Osteoblast (primary cell): ENCODE measurements at places on chromosomes 1 and 21. TPM values are rescaled to one million over a fixed set of nuclear protein-coding genes. Genes with fewer than 3 reads are reported as not detected.

DNA sequence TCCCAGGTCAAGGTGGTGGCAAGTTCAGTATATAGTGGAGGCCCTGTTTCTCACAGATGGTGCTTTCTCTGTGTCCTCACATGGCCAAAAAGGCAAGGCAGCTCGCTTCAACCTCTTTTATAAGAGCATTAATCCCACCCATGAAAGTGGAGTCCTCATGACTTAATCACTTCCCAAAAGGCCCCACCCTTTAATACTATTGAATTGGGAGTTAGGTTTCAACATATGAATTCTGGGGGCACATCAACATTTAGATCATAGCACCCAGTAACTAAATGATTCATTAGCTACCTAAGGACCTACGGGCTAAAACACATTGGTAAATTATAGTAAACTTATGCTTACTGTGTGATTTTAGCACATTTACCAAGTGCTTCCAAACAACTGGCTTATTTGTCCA is 317.9 kb downstream of the LTN1 start:
- no peak overlapping the region for H3K27ac ChIP-seq
- DNase-seq, result peak; percentile 25
- no peak overlapping the region for H3K4me3 ChIP-seq

GRCh38 chr1:60922304-60922703 is 160.1 kb upstream of the NFIA start:
- H3K4me1 ChIP-seq, result no peaks in the 10 kb centered on the region
- H3K36me3 ChIP-seq, result no peaks in the 10 kb centered on the region
- H3K4me3 ChIP-seq, result no peak overlapping the region
- H3K27me3 ChIP-seq, result no peaks in the 10 kb centered on the region
- no peak overlapping the region for H3K27ac ChIP-seq

WARS2 gene
- total RNA-seq, result 23.9 and 24.5 TPM in 2 replicates

DNA sequence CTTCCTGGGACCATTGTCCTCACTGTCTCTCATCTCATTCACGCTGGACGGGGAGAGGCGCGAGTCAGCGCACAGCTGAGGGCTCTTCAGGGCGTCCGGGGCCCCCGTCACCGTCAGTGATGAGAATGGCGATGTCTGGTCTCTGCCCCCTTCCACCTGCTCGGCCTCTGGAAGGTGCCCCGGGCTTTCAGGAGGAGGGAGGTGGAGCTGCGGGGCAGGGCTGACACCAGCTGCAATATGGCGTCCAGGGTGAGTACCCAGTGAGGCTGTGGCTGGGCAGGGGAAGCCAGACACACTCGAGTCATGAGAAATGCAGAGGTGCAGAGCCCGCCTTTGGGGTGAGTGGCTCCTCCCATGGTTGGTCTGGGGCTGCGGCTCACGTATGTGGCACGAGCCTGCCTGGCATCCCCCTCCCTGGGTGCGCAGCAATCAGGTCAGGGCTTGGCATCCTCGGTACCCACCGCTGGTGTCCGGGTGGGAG is 15.1 kb downstream of the MORN1 start:
- no peak overlapping the region for H3K27ac ChIP-seq
- no peaks in the 10 kb centered on the region for H3K36me3 ChIP-seq
- H3K4me1 ChIP-seq, result peaks cover 2% of the 10 kb centered on the region
- H3K4me3 ChIP-seq, result no peak overlapping the region
- DNase-seq, result peak; percentile 72

PPIAL4G gene
- total RNA-seq, result not detected in 2 replicates

- no peaks in the 10 kb centered on the region for H3K36me3 ChIP-seq
- H3K27me3 ChIP-seq, result peaks cover 5% of the 10 kb centered on the region
- no peak overlapping the region for H3K4me3 ChIP-seq
These were observed 38.0 kb upstream of the ACTRT2 start for GRCh38 chr1:2983319-2983705.
